ENCODE measurements at places on chromosomes 6 and 20.

- no peak for DNase-seq
These were observed 85.8 kb downstream of the ZFP64 start for GRCh38 chr20:52105442-52106422.

DNA sequence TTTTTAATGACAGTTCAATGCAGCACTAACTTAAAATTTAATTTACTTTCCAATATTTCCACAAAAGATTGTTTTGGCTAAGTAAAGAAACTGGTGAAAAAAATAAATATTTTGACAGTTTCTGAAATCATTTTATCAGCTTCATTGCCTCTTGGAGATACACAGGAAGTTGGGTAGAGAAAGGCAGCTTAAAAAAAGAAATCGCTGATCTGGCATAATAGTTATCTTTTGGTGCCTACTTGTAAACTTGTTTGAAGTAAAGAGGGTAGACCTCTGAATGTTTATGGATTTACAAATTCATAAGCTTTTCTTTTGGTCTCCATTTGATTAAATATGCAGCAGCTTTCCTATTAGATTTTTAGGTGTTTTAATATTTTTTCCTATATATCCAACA lies 103.4 kb downstream of the RTN4IP1 start:
- DNase-seq = no peak

DNA sequence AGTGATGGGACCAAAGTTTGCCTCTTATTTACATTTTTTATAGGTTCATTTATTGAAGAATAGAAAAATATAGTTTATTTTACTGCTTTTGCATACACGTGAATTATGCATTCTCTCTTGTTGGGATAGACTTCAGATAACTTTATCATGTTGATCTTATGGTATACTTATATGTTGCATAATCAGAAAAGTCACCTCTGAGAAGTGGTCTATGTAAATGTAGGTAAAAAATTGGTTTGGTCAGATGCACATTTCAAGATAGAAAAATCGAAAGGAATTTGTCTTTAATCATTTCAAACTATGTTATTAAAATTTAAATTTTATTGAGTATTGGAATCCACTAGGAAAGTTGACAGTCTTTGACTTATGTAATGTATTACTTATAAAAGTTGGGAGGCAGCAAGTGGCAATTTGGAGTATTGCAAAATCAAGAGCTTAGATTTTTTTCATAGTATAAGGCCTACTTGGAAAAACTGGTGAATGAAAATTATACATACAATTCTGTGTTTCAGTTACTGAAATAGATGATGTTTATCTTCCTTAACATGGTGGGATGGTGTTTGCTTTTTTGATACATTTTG lies 2.4 kb downstream of the PHF3 start:
- DNase-seq = no peak

DNA sequence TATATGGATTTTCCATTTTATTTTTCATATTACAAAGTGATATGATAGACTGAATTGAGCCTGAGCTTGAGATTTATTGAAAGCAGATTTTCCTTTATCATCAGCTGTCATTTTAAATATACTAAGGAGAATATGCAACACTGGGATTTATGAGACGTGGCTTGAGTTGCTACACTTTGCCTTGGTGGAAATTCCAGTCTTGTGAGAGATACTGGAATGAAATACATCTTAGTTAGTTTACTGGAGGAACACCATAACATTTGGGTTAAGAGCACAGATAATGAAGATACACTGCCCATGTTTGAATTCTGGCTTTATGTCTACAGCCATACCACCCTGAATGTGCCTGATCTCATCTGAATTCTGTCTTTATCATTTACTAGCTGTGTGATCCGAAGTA lies 86.5 kb upstream of the IFNGR1 start:
- DNase-seq = no peak

GRCh38 chr6:138803861-138804260 lies 8.0 kb downstream of the ECT2L start:
- DNase-seq = no peak

- no peak for DNase-seq
These were observed 76.6 kb downstream of the PKHD1 start for GRCh38 chr6:52010806-52011205.

GRCh38 chr6:147821295-147821897 lies 312.9 kb downstream of the SAMD5 start:
- DNase-seq = no peak

GRCh38 chr6:90442366-90442765 lies 144.5 kb downstream of the MAP3K7 start:
- DNase-seq = no peak

GRCh38 chr20:36197271-36197670 lies 39.0 kb upstream of the AAR2 start:
- DNase-seq = no peak

DNA sequence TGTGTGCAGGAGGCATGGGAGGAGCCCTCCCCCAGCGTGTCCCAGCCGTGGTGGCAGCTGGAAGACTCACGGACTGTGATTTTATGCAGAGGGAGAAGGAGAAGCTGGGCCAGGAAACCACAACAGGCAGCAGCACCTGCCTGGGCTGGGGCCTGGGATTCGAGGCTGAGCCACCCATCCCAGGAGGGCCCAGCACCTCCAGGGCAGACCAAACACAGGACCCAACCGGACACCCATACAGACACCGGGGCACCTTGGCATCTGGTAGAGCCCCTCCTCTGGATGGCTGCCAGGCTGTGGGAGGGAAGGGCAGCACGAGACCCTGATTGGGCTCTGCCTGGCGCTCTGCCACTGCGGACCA lies 41.7 kb upstream of the CHRNA4 start:
- no peak for DNase-seq

DNA sequence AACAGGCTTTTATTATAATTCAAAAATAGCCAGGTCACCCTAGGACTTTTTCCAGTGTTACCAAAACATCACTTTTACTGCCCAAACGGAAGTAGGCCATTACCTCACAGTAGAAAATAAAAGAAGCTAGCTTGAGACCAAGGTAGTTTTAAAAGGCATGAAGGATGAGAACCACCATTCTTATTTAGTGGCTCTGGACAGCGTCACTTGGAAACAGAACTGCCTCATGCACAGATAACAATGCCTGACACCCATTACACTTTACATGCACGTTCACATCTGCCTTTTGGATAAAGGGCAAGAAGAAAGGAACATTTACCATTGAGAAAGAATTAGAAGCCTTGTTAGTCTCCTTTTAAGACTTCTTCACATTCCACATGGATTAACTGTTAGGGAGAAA lies 1.9 kb upstream of the PAQR8 start:
- DNase-seq = no peak

DNA sequence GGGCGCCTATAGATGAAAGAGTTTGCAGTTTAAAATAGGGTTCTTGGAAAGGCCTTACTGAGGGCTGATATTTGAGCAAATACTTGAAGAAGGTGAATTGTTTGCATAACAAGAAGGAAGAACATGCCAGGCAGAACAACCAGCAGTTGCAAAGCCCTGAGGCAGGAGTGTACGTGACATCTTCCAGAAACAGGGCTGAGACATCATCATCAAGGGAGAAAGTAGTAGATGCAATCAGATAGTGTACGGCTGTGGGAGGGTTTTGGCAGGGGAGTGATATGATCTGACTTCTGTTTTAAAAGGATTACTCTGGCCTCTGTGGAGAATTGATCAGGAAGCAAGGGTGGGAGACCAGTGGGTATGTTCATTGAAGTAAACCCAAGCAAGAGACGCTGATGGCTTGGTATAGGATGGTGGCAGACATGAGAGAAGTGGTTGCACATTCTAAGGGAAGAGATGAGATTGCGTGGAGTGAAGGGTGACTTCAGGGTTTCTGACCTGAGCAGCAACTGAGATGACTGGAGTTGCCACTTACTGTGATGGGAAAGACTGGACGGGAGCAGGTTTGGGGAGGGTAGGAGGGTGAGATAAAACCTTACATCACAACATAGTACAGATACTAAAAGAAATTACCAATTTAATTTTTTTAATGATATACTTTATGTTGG lies 28.8 kb downstream of the RIOK1 start:
- DNase-seq = no peak

DNA sequence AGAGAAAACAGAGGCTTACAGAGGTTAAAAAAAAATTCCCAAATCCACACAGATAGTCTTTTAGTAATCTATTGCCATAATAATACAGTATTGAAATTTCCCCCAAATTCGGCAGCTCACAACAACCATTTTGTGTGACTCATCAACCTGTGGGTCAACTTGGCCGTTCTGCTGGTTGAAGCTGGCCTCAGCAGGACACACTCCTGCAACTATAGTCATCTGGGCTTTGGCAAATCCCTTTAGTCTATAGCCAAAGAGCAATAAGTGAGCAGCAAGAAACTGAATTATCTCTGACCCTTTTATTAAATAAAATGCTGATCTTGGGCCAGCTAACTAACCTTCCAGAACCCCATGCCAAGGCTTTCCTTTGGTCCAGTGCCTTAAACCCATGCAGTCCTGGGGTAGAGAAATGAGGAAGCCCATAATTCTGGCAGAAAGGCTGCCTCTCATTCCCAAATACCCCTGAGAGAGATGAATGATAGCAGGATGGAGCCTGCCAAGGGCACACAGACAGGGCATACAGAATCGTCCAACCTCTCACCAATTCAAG lies 17.2 kb upstream of the SNAP25 start:
- DNase-seq = no peak

GRCh38 chr6:159999240-159999671 lies 30.4 kb downstream of the IGF2R start:
- DNase-seq = no peak

DNA sequence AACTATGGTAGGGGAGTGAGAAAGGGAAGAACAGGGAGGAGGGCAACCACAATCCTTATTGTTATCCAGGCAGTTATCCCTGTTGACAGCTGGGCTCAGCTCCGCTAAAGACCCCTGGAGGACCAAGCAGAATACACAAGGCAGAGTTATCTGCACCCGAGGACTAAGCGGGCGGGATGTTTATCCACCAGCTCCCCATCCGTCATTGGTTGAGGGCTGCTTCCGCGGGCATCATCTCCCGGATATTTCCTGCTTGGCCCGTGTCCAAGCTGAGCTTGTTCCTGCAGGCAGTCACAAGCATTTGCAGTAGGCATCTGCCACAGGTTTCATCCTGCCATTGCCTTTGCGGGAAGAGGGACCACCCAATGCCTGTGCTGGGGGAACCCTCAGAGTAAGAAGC lies 102.1 kb downstream of the DLGAP4 start:
- no peak for DNase-seq

DNA sequence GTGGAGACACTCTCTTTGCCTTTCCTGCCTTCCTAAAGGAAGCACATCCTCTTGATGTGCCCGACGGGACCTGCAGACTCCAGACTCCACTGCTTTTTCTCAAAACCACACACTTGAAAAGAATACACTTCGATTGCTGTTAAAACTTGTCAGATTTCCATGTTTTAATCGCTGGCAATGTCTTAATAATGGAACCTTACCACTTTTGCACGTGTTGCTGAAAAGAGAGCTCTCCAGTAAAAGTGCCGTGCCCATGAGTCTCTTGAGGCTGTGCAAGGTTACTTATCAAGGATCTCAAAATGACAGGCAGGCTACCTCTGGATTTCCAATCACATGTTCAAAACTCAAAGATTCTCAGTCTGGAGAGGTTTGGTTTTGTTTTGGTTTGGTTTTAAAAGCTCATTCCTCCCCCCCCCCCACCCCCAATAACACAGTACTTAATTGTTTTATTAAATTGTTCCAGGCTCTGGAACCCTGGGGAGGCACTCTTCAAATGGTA lies 12.0 kb upstream of the TFAP2A start:
- no peak for DNase-seq

DNA sequence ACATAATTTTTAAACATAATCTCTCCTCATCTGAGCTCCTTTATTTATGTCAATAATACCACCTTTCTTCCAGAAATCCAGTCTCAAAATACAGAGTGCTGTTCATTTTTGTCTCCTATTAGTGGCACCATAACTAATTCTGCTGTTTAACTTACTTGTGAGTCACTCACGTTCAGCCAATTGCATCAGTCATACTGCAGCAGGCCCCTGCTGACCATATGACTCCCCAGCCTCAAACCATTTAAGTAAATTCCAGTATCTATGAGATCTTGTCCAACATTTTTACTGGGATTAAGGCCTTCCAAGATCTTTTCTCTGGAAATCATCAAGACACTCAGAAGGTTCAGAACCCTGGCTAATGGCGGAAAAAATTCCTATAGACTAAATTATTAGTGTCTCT lies 982.2 kb upstream of the MAP3K7 start:
- DNase-seq = no peak

GRCh38 chr6:54335871-54336270 lies 27.6 kb downstream of the TINAG start:
- DNase-seq = no peak

All from stimulated activated CD4-positive, alpha-beta T cell treated with anti-CD3 and anti-CD28 coated beads, Interleukin-15, amount 100 ng/mL, for 1 hour (primary cell).